ENCODE measurements at places on chromosomes 7 and 10.
A peak's percentile ranks its signal among the peaks of the same experiment; 100 is the strongest.

DNA sequence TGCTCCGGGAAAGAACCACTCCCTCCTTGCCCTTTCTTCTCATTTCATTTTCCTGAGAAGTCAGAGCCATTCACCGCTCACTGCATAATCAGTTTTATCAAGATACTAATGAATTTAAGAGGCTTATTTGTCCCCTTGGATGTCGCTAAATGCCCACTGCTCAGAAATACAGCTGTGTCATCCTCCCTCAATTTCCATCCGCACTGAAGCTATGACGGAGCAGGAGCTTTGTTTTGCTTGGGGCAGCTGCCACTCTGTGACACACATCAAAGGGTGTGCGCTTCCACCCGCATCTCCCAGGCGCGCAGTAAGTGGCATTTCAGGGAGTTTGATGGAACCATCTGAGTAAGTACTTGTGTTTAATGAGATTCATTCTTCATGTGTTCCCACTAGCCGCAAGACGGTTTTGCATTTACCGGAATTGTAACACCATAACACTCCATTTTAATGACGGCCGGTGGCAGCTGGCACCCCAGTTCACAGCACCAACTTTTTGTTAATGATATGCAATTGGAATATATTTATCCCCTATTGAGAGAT lies 103.8 kb upstream of the PARD3 start:
- no peak for DNase-seq

DNA sequence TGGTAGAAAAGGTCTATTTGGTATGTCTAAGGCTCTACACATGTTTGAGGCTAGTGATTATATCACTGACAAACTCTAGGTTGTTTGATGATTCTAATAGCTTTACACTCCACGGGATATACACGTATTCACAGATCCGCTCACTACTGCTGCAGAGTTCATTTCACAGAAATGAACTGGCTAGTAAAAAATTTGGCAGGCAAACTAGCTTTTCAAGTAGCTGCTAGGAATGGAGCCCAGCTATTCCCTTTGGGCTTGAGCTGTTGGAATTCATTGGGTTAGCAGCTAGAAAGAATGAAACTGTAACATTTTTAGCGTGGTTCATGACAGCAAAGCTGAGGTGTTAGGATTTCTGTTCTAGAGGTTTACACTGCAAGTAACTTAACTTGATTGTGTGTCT lies 37.6 kb downstream of the R3HCC1L start:
- peak; percentile 35 for DNase-seq

- DNase-seq, result peak; percentile 68
Measured at GRCh38 chr10:70255329-70256299, 22.4 kb upstream of the PPA1 start.

DNA sequence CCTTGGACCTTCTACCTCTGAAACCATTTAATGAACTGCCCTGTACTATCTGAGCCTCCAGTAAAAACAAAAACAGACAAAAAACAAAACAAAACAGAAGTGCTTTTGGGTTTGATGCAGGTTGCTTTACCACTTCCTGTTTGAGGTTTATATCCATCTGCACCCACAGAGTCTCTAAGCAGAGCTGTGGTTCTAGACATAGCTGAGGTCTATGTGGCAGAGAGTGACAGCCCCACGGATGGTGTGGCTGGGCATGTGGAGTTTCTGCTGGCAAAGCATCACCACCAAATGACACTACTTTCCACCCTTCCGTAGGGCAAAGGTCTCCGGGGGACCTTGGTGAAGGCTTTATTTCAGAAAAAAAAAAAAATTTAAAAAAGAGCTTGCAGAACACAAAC lies 754.2 kb downstream of the GRID1 start:
- no peak for DNase-seq

- DNase-seq, result no peak
Measured at GRCh38 chr7:70512144-70512543, 619.8 kb upstream of the GALNT17 start.

DNA sequence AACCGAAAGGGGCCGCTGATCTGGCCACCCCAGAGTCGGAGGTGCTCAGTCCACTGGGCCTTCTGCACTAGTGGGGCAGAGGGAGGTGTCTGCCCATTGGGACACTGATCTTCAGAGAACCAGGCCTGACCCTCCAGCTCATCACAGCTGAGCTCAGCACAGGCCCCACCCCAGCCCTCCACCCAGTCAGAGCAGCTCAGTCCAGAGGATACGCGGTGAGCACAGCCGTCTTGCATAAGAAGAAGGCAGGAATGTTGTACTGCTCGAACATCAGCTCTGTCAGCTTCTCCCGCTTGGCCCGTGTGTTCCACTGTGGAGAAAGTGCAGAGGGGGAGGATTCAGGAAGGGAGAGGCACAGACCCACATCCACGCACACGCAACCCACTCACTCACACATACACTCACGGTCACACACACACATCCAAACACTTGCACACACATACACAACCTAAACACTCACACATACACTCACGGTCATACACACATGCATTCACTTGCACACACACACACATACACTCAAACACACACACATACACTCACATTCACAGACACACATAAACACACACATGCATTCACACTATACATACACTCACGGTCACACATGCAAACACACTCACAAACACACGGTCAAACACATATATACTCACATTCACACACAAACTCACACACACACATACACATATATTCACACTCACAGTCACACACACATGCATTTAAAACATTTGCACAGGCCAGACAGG lies 6.3 kb downstream of the ACTL6B start:
- DNase-seq, result peak; percentile 8

DNA sequence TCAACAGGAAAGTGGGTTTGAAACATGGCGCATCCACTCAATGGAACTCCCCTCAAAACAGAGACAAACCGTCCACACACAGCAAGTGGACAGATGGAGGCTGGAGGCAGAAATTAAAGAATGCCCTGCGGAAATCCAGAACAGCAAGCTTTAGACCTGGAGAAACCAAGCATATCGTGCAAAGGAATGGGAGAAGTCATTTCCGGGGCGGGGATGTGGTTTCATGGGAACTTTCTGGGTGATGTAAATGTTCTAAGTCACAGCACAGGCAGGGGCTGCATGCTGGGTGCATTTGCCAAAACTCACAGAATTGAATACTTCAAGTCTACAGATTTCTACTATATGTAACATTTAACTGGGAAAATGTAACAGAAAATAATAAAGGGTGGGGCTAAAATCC lies 213.0 kb downstream of the PTPRN2 start:
- peak; percentile 5 for DNase-seq

DNA sequence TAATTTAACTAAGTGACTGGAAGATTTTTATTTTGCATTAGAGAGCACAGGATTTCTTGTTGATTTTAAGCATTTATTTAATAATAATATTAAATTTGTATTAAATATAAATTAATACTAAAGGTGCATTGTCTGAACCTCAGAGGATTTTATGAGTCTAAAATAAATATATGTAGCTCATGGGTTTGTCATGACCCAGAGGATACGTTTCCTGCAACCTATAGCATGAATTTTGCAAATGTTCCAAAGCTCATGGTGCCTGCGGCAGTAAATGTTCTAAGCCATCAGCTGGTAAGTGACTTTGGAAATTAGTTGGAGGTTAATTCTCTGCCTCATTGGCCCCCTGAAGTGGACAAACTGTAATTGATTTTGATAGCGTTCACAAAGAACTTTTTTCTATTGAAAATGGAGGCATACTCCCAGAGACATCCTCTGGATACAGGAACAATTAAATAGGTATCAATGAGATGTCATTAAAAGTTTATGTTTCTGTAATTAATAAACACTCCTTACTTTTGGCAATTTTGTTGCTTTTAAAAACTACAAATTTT lies 397.4 kb downstream of the ANKRD7 start:
- DNase-seq, result no peak

GRCh38 chr7:137296576-137296975 lies 47.0 kb downstream of the PTN start:
- DNase-seq, result no peak

- no peak for DNase-seq
Measured at GRCh38 chr10:124003481-124003870, 89.9 kb downstream of the CHST15 start.

DNA sequence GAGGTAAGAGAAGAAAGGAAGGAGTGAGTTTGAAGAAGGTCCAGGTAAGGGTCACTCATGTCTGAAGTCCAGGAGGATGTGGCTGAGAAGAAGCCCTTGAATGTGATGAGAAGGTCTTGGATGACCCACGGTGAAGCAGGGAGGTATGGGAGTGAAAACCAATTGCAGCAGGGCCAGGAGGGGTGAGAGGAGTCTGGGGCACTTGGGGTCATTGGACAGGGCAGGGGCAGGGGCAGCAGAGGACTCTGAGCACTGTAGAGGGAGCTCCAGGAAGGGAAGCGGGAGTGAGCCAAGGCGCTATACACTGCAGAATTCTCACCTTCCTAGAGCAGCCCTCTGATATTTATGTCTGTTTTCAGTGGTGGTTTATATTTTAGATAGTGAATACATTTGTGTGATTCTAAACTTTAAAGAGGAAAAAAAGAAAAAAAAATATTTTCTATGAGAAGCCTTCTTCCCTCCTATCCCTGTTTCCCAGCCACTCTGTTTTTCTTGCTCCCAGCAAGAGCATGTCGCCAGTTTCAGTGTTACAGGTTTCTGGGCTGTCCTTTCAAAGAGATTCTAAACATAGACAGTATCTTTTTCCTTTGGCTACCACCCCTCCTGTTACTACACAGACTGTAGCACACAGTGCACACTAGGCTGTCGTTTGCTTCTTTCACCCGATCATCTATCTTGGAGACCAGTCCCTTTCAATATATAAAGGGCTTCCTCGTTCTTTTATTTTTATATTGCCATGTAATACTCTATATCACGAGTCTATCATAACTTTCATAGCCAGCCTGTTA lies 24.5 kb downstream of the BLVRA start:
- DNase-seq, result no peak

DNA sequence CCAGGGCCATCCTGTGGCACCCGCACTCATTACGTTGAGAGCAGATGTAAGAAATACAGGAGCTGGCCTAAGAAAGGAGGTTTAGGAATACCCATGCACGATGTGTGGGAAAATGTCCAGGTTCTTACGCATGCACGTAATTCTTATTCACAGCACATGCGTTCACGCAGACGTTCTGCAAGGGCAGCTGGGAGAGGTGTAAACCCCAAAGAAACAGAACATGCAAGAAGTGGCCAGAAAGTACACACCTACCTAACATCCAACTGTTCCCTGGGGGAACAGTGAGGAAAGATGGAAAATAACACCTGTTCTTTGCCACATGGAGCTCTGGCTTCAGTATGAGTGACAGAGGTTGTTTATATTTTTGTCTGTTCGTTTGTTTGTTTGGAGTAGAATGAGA lies 285.6 kb downstream of the PRPF18 start:
- no peak for DNase-seq

GRCh38 chr10:15316871-15317464 lies 54.1 kb downstream of the FAM171A1 start:
- DNase-seq, result no peak

- DNase-seq, result no peak
Measured at GRCh38 chr10:16384021-16384420, 52.8 kb upstream of the PTER start.

DNA sequence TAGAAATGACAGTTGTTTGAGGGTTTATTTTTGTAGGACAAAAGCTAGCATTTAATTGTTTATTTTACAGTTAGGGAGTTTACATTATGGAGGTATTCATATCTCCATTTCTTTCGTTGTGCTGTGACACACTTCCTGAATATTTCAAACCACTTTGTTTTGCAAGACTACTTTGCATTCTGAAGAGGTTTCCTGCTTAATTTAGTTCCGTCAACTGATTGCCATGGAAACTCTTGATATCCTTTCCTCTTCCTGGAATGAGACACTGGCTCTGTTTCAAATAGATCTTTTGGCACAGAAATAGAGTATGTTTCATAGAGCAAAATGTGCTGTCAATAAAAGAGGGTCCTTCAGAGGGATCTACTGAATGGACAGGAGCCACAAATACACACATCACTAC lies 159.5 kb upstream of the AGR3 start:
- DNase-seq, result peak; percentile 98

GRCh38 chr10:91939653-91940052 lies 16.1 kb downstream of the BTAF1 start:
- no peak for DNase-seq

- no peak for DNase-seq
Measured at GRCh38 chr7:110253093-110253492, 837.8 kb upstream of the LRRN3 start.

DNA sequence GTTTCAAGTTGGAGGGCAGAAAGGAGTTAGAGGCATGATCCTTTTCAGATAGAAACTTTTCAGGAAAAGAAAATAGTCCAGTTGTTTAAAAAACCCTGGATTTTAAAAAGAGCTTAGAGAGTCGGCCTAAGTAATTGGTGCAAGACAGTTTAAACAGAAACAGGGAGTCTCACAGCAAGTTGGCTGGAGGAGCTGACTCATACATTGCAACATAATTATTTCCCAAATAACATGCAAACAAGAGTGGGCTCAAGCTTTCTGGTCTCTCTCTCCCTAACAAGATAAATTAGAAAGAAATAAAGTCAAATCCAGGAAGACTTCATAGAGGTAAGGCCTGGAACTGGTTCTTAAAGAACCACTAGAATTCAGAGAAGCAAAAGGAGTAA lies 100.3 kb upstream of the AGBL3 start:
- peak; percentile 93 for DNase-seq

DNA sequence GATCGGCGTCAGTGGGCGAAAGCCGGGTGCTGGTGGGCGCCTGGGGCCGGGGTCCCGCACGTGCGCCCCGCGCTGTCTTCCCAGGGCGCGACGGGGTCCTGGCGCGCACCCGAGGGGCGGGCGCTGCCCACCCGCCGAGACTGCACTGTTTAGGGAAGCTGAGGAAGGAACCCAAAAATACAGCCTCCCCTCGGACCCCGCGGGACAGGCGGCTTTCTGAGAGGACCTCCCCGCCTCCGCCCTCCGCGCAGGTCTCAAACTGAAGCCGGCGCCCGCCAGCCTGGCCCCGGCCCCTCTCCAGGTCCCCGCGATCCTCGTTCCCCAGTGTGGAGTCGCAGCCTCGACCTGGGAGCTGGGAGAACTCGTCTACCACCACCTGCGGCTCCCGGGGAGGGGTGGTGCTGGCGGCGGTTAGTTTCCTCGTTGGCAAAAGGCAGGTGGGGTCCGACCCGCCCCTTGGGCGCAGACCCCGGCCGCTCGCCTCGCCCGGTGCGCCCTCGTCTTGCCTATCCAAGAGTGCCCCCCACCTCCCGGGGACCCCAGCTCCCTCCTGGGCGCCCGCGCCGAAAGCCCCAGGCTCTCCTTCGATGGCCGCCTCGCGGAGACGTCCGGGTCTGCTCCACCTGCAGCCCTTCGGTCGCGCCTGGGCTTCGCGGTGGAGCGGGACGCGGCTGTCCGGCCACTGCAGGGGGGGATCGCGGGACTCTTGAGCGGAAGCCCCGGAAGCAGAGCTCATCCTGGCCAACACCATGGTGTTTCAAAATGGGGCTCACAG lies 1.1 kb downstream of the EGFR start:
- no peak for DNase-seq

GRCh38 chr7:6409091-6409490 lies 38.7 kb downstream of the DAGLB start:
- DNase-seq, result no peak

- no peak for DNase-seq
Measured at GRCh38 chr7:157444011-157444842, 107.4 kb downstream of the DNAJB6 start.

- no peak for DNase-seq
Measured at GRCh38 chr7:148790131-148790726, 91.5 kb downstream of the CUL1 start.
